ENCODE measurements at places on chromosomes 6 and 20. TPM values are rescaled to one million over a fixed set of nuclear protein-coding genes. Genes with fewer than 3 reads are reported as not detected.

Gene MLN
- not detected for total RNA-seq

Gene BANF2
- total RNA-seq, result not detected

Gene CST5
- total RNA-seq, result not detected

Gene NCOA7
- 33.2 TPM for total RNA-seq

Gene SLC22A7
- total RNA-seq, result not detected

Gene NINL
- total RNA-seq, result 13.9 TPM

Gene C20orf204
- 0.54 TPM for total RNA-seq

Gene RRAGD
- 3.3 TPM for total RNA-seq

Gene PTK7
- 4.4 TPM for total RNA-seq

Gene SNX3
- total RNA-seq, result 111 TPM

Gene FILIP1
- 0.19 TPM for total RNA-seq

Gene CFB
- 3.3 TPM for total RNA-seq

Gene COL19A1
- not detected for total RNA-seq

Gene PLG
- not detected for total RNA-seq

Gene TAGAP
- total RNA-seq, result not detected

Gene RAET1L
- 0.47 TPM for total RNA-seq

Gene NEURL2
- 1.5 TPM for total RNA-seq

Gene CAGE1
- 0.10 TPM for total RNA-seq

Gene TBXT
- total RNA-seq, result not detected

Gene LPA
- not detected for total RNA-seq

Gene SCGN
- not detected for total RNA-seq

Gene THEMIS
- total RNA-seq, result not detected

Gene RAD21L1
- total RNA-seq, result not detected

Gene CDK19
- 5.1 TPM for total RNA-seq

Gene EDN1
- total RNA-seq, result 41.0 TPM

Gene PMEPA1
- 365 TPM for total RNA-seq

Gene TNFRSF6B
- 0.53 TPM for total RNA-seq

Gene GPR6
- total RNA-seq, result not detected

Gene DNAAF9
- 5.0 TPM for total RNA-seq

Gene CCM2L
- 0.56 TPM for total RNA-seq

Gene CCN6
- not detected for total RNA-seq

Gene SLC29A1
- 46.7 TPM for total RNA-seq

Gene VNN1
- total RNA-seq, result 0.06 TPM

Gene MYB
- 1.3 TPM for total RNA-seq

Gene PARD6B
- 2.6 TPM for total RNA-seq

Gene AFDN
- 16.8 TPM for total RNA-seq

Gene RIPPLY2
- total RNA-seq, result 0.84 TPM

Gene RUNX2
- total RNA-seq, result 1.3 TPM

Gene BYSL
- total RNA-seq, result 40.0 TPM

Gene DCDC2
- total RNA-seq, result 3.7 TPM

Gene PHF1
- total RNA-seq, result 16.6 TPM

Gene SLC26A8
- not detected for total RNA-seq

Gene ATRN
- total RNA-seq, result 25.1 TPM

Gene HSPA1L
- total RNA-seq, result 1.2 TPM

Gene ENPP5
- total RNA-seq, result not detected

Gene CDC5L
- total RNA-seq, result 9.9 TPM

Gene C20orf141
- 0.36 TPM for total RNA-seq

Gene IP6K3
- total RNA-seq, result not detected

Data from A549 treated with RU486 at 1 μM for 4 hours (cell line).